SJSA1 (cell line): ENCODE measurements at places on chromosomes 12 and 14. TPM values are rescaled to one million over a fixed set of nuclear protein-coding genes. Genes with fewer than 3 reads are reported as not detected.
A peak's percentile ranks its signal among the peaks of the same experiment; 100 is the strongest.

DNA sequence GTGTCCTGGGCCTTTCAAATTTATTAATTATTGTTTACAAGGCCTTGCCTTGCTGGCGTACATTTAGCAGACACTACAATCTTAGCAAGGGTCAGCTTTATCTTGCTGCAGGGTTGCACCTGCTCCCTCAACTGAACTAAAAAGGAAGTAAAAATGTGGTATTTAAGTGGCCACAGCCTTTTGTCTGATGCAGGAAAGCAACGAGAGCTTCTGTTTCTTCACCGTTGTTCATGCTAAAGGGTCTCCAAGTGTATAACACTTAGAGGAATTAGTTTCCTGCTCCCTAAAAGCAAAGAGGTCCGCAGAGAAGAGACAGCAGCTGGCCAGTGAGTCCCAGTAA, 62.8 kb upstream of the EGLN3 start:
- H3K36me3 ChIP-seq: no peaks in the 10 kb centered on the region
- no peak overlapping the region for H3K27ac ChIP-seq
- no peak for DNase-seq
- no peaks in the 10 kb centered on the region for H3K4me1 ChIP-seq
- no peak overlapping the region for H3K4me3 ChIP-seq

GRCh38 chr12:68506619-68507018, 104.1 kb upstream of the RAP1B start:
- H3K27ac ChIP-seq: no peak overlapping the region
- no peaks in the 10 kb centered on the region for H3K36me3 ChIP-seq
- DNase-seq: no peak
- no peaks in the 10 kb centered on the region for H3K4me1 ChIP-seq
- H3K27me3 ChIP-seq: no peaks in the 10 kb centered on the region

HCAR3 gene
- total RNA-seq: not detected in 2 replicates

PPP4R4 gene
- 0.50 and 1.00 TPM in 2 replicates for total RNA-seq

DNA sequence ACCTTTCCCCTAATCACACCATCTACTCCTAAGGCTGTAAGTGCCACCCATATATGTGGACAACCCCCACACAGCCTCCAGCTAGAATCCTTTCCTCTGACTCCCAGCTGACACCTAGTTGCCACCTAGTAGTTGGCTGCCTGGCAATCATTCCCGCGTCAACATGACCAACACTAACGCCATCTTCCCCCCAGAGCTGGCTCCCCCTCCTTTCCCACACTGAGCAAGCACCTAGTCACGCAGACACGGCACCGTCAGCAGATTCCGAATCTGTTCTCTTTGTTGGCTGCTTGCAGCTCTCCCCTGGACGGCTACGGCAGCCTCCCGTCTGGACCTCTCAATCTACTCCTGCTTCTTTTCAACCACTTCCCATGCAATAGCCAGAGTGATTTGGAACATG, 27.7 kb downstream of the UBR7 start:
- peaks cover 28% of the 10 kb centered on the region for H3K4me1 ChIP-seq
- peak; percentile 85 for DNase-seq
- H3K27me3 ChIP-seq: no peaks in the 10 kb centered on the region
- H3K36me3 ChIP-seq: no peaks in the 10 kb centered on the region

GRCh38 chr12:108752387-108752786, 21.1 kb upstream of the CORO1C start:
- no peaks in the 10 kb centered on the region for H3K27me3 ChIP-seq
- H3K36me3 ChIP-seq: no peaks in the 10 kb centered on the region
- H3K4me1 ChIP-seq: no peaks in the 10 kb centered on the region
- H3K4me3 ChIP-seq: no peak overlapping the region
- DNase-seq: no peak

DNA sequence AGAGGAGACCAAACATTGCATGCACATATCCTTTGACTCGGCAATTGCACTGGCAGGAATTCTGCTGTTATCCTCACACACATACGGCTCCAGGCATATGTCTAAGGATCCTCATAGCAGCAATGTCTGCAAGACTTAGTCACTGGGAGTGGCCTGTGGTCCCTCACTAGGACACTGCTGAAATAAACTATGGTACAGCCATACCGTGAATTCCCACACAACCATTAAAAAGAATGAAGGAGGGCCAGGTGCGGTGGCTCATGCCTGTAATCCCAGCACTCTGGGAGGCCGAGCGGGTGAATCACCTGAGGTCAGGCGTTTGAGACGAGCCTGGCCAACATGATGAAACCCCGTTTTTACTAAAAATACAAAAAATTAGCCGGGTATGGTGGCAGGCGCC, 105.1 kb downstream of the ZFP36L1 start:
- DNase-seq: peak; percentile 73
- peak overlapping the region; percentile 79 for H3K27ac ChIP-seq
- H3K4me3 ChIP-seq: no peak overlapping the region
- H3K4me1 ChIP-seq: peaks cover 53% of the 10 kb centered on the region
- H3K36me3 ChIP-seq: no peaks in the 10 kb centered on the region

GRCh38 chr14:33230021-33230420, 291.3 kb downstream of the NPAS3 start:
- H3K27ac ChIP-seq: no peak overlapping the region
- no peak overlapping the region for H3K4me3 ChIP-seq
- H3K4me1 ChIP-seq: no peaks in the 10 kb centered on the region

DNA sequence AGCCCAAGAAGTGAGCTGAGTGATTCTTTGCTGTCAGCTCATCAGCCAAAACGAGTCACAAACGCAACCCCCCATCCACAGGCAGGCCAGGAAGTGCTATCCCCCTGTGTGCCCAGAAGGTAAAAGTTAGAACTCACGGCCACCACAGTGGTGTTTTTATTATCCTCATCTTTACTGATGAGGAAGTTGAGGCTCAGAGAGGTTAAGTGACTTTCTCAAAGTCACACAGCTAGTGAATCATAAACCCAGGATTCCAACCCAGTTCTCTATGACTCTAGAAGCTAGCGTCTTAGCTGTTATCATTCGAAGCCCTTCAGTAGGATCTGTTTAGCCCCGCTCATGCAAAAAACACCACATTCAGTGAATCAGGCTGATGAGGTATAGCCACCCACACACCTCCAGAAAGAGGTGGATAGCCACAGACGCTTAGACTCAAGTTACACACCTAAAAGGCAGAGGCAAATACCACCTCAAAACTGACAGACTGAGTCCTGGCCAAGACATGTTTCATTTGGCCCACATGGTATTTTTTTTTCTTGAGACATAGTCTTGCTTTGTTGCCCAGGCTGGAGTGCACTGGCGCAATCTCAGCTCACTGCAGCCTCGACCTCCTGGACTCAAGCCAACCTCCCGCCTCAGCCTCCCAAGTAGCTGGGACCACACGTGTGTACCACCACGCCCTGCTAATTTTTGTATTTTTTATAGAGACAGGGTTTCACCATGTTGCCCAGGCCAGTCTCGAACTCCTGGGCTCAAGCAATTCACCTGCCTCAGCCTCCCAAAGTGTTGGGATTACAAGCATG, 100.7 kb downstream of the SCARB1 start:
- H3K36me3 ChIP-seq: peaks cover 4% of the 10 kb centered on the region; the same call in 1 of the 2 replicates
- H3K27me3 ChIP-seq: no peaks in the 10 kb centered on the region
- H3K27ac ChIP-seq: no peak overlapping the region
- peaks cover 59% of the 10 kb centered on the region for H3K4me1 ChIP-seq

GRCh38 chr12:14545144-14546124, 22.2 kb downstream of the PLBD1 start:
- H3K27ac ChIP-seq: no peak overlapping the region
- H3K36me3 ChIP-seq: no peaks in the 10 kb centered on the region
- no peak for DNase-seq
- no peaks in the 10 kb centered on the region for H3K4me1 ChIP-seq

DNA sequence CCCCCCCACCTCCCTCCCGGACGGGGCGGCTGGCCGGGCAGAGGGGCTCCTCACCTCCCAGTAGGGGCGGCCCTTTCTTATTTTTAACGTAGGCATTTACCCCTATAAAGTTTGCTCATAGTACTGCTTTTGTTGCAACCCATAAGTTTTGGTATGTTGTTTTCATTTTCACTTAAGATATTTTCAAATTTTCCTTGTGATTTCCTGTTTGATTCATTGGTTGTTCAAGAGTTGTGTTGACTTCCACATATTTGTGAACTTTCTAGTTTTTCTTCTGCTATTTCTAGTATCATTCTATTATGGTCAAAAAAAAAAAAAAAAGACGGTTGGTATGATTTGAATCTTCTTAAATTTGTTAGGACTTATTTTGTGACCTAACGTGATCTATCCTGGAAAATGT, 6.5 kb downstream of the NOXRED1 start:
- no peak overlapping the region for H3K27ac ChIP-seq
- no peaks in the 10 kb centered on the region for H3K27me3 ChIP-seq
- no peaks in the 10 kb centered on the region for H3K36me3 ChIP-seq

DNA sequence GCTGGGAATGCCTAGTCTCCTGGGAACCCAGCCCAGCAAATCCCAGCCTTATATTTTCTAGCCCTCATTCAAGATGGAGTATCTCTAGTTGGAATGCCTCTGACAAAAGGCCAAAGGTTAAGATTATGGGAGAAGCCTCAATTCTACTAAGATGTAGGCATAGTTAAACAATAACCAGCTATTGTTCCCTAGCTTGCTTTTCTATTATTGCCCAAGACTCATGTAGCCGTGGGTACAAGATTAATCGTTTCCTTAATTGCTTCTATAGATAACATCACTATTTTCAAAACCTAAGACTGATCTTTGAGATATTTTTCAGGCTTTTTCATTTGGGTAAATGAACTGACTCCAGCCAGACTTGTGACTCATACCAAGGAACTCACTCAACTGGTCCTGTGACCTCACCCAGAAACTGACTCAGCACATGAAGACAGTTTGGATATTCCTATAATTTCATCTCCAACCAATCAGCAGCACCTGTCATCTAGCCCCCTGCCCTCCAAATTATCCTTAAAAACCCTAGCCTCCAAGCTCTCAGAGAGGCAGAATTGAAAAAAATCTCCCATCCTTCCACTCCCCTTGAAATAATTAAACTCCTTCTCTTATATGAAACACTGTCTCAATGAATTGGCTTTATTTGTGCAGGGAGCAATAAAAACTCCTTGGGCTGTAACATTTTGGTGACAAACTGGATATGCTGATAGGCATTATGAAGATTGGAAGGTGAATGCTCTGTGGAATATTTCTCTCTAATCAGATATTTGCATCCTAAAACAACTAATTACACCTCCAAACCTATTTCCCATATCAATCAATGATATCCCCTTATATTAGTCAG, 589.0 kb downstream of the C12orf50 start:
- no peaks in the 10 kb centered on the region for H3K4me1 ChIP-seq
- no peak for DNase-seq
- H3K27me3 ChIP-seq: no peaks in the 10 kb centered on the region
- H3K27ac ChIP-seq: no peak overlapping the region
- no peaks in the 10 kb centered on the region for H3K36me3 ChIP-seq

- no peak overlapping the region for H3K4me3 ChIP-seq
- H3K36me3 ChIP-seq: no peaks in the 10 kb centered on the region
- H3K27me3 ChIP-seq: no peaks in the 10 kb centered on the region
- H3K4me1 ChIP-seq: no peaks in the 10 kb centered on the region
Measured at GRCh38 chr12:76790564-76791552, 26.9 kb downstream of the ZDHHC17 start.

DNA sequence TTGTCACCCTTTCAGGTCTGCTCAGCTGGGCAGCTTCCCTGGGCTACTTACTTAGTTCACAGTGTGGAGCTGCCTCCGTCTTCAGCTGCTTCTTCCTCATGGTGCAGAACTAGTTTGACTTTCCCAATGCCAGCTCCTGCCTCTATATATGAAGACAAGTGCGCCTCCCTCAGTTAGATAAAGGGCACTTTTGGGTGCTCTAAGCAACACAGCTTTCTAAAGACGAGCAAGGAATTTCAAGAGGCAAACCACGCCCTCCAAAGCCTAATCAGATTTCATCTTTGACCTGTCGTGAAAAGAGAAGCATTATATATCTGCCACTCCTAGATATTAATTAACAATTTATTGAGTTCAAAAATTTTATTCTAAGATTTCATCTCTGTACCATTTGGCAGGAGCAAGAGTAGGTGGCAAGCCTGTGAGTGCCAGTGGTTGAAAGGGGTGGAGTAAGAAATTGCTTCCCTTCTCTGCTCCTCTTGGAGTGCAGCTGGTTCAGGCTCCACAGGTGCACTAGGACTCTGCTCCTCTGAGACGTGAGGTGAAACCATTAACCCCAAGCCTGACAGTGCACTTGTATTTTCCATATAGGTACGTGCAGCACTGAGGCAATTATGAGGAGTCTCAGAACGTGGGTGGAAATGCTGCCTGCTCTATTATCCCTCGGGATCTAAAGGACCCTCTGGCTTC, 2.1 kb upstream of the SLC11A2 start:
- DNase-seq: no peak
- peaks cover 4% of the 10 kb centered on the region; the same call in 1 of the 2 replicates for H3K36me3 ChIP-seq
- H3K4me1 ChIP-seq: peaks cover 14% of the 10 kb centered on the region
- H3K4me3 ChIP-seq: no peak overlapping the region
- H3K27ac ChIP-seq: no peak overlapping the region

DNA sequence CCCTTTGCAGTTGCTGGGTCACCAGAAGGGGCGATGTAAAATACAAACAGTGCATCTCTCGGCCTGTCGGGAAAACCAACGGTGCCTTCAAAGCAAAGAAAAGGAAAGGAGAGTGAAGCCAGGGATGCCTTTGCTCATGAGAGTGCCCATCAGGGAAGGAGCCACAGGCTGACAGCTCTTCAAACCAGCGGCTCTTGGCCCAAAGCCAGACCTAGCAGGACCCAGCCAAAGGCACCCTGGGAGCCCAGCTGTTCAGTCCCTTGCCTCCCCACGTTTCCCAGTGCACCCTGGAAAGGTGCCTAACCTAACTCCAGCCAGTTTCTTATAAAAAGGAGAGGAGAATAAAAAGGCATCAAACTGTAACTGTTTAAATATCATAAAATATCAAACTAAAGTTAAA, 29.2 kb downstream of the PRMT8 start:
- no peak overlapping the region for H3K27ac ChIP-seq
- no peak overlapping the region for H3K4me3 ChIP-seq
- no peaks in the 10 kb centered on the region for H3K4me1 ChIP-seq
- H3K27me3 ChIP-seq: peaks cover 16% of the 10 kb centered on the region

- H3K36me3 ChIP-seq: no peaks in the 10 kb centered on the region
- no peak for DNase-seq
- peaks cover 10% of the 10 kb centered on the region for H3K4me1 ChIP-seq
- no peak overlapping the region for H3K27ac ChIP-seq
- no peak overlapping the region for H3K4me3 ChIP-seq
Measured at GRCh38 chr12:25755971-25756260, 202.6 kb upstream of the RASSF8 start.

DPF3 gene
- 0.53 and 2.1 TPM in 2 replicates for total RNA-seq

MYO1H gene
- not detected in 2 replicates for total RNA-seq

SLC17A8 gene
- total RNA-seq: not detected in 2 replicates

DNA sequence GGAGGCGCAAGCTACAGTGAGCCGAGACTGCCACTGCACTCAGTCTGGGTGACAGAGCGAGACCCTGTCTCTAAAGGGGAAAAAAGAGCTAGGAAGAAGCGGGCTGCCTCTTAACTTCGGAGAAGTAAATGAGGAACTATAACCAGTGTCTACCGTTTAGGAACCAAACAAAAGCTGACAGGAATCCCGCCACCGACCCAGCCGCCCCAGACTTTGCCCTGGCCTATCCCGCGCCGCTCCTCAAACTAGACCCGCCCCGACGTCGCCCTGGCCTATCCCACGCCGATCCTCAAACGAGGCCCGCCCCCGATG, 568 bp upstream of the SIVA1 start:
- DNase-seq: no peak
- no peaks in the 10 kb centered on the region for H3K27me3 ChIP-seq
- peaks cover 14% of the 10 kb centered on the region for H3K4me1 ChIP-seq
- peaks cover 41% of the 10 kb centered on the region for H3K36me3 ChIP-seq

NOS1 gene
- not detected in 2 replicates for total RNA-seq
